Aorta (tissue), 5 donors: ENCODE measurements at places on chromosomes 4 and X. TPM values are rescaled to one million over a fixed set of nuclear protein-coding genes. Genes with fewer than 3 reads are reported as not detected.

The GUCY1A1 gene
- 81.9 TPM for total RNA-seq

The UBA6 gene
- 43.4 TPM for total RNA-seq

The F9 gene
- not detected for total RNA-seq

The AMBN gene
- total RNA-seq = not detected

DNA sequence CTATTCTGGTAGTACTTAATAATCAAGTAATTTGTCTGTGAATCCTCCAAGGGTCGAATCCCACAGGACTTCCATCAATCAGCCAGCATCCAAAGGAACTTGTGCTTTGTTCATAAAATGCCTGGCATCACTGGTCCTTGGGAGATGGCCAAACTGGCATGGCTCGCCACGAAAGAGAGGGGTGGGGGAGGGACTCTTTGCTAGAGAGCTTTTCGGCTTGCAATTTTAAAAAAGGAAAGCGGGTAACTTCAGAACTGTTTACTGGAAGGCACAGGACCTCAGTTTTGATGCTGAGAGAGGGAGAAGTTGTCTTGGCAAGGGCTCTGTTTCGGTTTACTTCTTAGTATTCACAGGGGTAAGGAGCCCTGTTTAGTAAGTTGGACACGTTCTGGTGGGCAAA, 79.4 kb upstream of the FHL1 start:
- DNase-seq = no peak
- no peak overlapping the region for H3K27ac ChIP-seq
- H3K4me3 ChIP-seq = no peak overlapping the region
- no peaks in the 10 kb centered on the region for H3K4me1 ChIP-seq

DNA sequence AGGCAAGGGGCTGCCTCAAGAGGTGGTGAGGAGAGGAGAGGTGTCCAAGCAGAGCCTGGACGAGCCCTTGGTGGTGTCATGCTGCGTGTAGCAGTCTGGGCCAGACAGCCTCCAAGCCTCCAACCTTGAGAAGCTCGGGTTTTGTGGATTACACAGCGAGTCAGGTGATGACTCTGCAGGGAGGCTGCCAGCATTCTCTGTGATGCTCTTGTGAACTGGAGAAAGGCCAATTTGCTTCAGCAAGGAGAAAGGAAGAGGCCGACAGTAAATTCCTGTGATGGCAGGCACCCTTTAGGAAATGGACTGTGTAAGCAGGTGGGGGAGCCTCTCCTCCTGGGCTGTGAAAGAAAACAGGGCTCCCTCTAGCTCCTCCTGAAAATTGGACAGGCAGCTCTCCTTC, 36.0 kb upstream of the CD99L2 start:
- H3K4me1 ChIP-seq = no peaks in the 10 kb centered on the region
- no peaks in the 10 kb centered on the region for H3K36me3 ChIP-seq
- no peaks in the 10 kb centered on the region for H3K27me3 ChIP-seq
- H3K27ac ChIP-seq = no peak overlapping the region
- DNase-seq = no peak
- H3K4me3 ChIP-seq = no peak overlapping the region

GRCh38 chrX:153941336-153942252, 2.8 kb downstream of the RENBP start:
- no peaks in the 10 kb centered on the region for H3K36me3 ChIP-seq
- H3K4me1 ChIP-seq = no peaks in the 10 kb centered on the region
- no peak overlapping the region for H3K27ac ChIP-seq
- no peak overlapping the region for H3K4me3 ChIP-seq

- H3K36me3 ChIP-seq = no peaks in the 10 kb centered on the region
- H3K4me1 ChIP-seq = no peaks in the 10 kb centered on the region
- no peak overlapping the region for H3K4me3 ChIP-seq
- no peaks in the 10 kb centered on the region for H3K27me3 ChIP-seq
Measured at GRCh38 chrX:11606408-11606807, 59.3 kb downstream of the ARHGAP6 start.
